NCI-H1694 (cell line): ENCODE measurements at places on chromosomes 7 and 10.

GRCh38 chr10:116756277-116756676, 13.9 kb upstream of the HSPA12A start:
- DNase-seq = no peak

- no peak for DNase-seq
Observed at GRCh38 chr10:92997620-92998019, 63.0 kb upstream of the CYP26C1 start.

DNA sequence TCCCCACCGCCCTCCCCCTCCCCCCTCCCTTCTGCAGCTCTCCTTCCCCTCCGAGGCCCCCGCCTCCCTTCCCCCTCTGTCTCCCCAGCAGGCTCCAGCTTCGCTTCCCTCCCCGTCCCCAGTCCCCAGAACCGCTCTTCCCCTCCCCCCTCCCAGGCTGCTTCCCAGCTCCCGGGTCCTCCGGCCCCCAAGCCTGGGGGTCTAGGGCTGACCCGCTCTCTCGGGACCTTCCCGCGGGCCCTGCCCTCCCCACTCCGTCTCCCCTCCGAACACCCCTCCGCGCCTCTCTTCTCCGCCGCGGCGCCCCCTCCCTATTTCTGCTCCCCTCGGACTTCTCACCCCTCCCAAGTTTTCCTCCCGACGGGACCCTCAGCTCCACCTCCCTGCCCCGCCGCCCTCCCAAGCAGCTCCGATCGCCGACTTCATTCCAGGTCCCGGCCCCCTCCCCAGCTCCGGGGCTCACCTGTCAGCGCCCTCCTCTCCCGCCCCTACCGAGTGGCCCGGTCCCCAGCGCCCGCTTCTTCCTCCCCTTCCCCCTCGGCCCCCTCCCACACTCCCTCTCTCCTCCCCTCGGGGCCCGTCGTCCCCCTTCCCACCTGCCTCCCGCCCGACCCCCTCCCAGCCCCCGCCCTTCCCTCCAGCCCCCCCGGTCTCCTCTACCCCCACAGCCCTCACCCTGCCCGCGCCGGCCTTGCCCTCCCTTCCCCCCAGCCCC, 990 bp downstream of the ZNF467 start:
- DNase-seq = no peak

GRCh38 chr7:21763818-21764217, 181.9 kb downstream of the CDCA7L start:
- no peak for DNase-seq

DNA sequence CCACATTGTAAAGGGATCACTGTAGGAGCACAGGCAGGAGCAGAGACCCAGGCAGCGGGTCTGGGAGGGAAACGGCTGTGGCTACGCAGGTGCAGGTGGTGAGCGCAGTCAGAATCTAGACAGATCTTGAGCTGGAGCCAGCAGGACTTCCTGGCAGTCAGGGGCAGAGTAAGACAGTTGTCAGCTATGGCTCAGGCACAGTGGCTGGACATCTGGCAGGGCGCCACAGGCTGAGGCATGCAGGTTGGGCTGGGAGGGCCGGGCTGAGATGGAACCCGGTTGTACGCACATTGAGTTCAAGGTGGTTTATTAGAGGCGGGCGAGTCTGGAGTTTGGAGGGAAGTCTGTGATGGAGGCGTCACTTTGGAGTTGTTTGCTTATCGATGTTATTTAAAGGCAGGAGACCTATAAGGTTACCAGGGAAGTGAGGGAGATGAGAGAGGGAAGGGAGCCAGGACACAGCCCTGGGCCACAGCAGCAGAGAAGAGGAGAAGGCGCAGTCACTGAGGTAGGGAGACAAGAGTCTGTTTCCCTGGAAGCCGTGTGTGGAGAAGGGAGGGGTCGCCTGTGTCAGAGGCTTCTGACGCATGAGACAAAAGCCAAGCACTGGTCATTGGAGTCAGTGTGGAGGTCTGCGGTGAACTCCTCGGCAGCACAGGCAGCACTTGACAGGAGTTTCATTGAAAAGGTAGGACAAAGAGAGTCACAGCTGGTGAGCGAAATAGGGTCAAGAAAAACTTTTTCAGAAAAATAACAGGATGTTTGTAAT, 73.8 kb downstream of the LANCL2 start:
- DNase-seq = no peak

DNA sequence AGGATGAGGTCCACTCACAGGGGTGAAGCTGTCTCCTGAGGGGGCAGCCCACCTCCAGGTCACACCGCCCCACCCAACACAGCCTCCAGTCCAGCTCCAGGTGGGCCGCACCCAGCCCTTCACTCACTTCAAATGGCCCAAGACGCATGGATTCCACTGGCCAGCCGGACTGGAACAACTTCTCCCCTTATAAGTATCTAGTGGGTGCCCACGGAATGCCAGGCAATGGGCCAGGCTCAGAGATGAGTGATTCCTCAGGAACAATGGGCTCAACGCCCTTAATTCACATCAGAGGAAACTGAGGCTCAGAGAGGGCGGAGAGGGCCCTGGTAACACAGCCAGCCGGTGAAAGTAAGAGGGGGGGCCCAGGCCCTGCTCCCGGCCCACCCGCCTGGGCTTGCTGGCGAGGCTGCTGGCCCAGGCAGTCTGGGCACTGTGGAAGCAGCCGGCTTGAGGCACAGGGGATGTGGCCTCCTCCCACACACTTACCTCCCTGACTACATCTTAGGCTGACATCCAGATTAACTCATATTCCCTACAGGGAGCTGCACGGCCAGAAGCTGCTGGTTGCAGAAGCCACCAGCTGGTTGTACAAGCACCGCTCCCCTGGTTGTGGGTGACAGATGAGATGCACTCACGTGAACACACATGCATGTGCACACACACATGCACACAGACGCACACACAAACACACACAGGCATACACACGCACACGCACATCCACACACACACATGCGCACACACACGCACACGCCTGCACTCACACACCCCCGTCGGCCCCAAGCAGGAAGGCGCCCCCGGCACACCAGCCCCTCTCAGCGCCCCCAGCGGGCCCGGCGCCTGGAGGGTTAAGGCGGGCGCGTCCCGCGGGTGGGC, 1.0 kb upstream of the FAM20C start:
- peak; percentile 50 for DNase-seq

DNA sequence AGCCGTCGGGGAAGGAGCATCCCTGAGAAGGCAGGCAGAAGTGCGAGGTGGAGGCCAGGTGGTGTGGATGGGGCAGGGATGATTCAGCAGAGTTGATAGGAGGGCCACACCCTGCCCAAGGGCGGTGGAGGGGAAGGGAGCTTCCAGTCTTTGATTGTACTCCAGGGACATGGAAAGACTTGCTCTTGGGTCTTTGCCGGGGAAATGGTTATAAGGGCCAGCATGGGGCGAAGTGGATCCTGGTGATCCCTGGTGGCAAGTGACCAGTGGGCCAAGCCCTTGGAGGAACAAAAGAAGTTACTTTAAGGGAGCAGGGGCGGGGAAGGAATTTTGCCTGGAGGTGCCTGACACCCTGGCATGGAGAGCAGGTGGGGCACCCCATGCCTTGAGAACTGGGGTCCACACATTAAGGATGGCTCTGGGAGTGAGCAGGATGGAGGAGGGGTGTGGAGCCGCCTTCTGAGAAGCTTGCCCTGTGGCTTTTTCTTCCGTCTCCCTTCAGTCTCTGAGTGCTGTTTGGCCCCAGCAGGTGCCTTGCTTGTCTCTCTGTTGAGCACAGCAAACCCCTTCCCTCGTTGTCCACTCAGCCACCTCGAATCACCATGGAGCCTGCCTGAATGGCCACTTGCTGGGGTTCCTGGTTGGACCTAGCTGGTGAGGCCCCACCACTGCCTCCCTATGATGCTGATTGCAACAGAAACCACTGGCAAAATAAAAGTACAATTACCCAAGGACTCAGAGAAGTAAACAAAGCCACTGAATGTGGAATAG, 83.9 kb downstream of the RAMP3 start:
- DNase-seq = no peak

- no peak for DNase-seq
Observed at GRCh38 chr7:28332046-28332445, 80.3 kb upstream of the CREB5 start.

- no peak for DNase-seq
Observed at GRCh38 chr7:139984642-139985539, 77.9 kb downstream of the PARP12 start.

GRCh38 chr7:1535701-1536454, 5.4 kb downstream of the MAFK start:
- DNase-seq = no peak

DNA sequence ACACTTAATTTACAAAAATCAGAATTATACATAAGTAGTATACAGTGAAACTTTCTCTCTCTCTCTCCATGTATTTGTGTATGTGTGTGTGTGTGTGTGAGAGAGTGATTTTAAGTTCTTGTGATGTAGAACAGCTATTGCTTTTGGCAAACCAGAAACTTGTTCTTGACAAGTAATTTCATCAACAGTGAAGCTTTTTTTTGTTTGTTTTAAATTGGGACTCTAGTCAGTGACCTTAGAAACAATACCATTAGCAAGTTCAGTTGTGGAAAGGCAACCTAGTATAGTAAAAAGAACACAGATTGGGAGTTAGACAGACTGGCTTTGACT, 319.1 kb downstream of the PTEN start:
- DNase-seq = no peak

GRCh38 chr7:40382145-40382544, 247.3 kb downstream of the SUGCT start:
- DNase-seq = no peak

GRCh38 chr10:51137756-51138529, 63.7 kb downstream of the PRKG1 start:
- DNase-seq = no peak

GRCh38 chr7:115953592-115954255, 76.8 kb downstream of the TFEC start:
- no peak for DNase-seq

DNA sequence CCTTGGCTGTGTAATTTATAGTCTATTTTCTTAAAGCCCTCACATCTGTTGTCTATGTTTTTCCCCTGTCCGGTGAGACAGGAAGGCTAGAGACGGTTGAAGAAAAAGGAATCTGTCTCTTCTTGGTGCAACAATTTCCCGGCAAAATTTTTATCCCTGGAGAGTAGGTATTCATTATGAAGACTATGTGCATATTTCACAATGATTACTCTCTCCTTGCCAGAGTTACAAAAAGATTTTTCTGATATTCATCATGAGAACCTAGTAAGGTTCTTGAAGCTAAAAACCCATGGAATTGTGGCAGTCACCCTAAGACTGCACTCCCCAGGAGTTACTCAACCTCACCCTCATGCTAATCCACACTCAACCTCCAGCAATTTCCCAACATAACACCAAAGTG, 55.0 kb upstream of the GHITM start:
- no peak for DNase-seq

- peak; percentile 11 for DNase-seq
Observed at GRCh38 chr7:85890244-85890811, 703.5 kb upstream of the SEMA3D start.

DNA sequence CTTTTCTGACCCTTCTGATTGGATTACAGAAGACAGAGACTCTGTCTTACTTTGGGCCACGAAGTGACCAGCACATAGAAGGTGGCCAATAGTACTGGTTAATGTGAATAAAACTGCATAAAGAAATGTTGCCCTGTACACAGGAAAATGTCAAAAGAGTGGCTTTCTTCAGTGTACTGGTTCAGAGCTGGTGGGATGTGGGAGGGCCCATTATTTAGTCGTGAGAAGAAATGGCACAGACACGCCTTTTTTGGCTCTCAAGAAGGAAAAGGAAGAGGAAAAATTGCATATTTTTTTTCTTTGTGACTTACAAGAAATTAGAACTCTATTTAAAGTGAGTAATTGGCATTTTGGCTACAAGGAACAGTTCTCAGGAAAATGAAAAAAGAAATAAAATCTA, 129.7 kb downstream of the DGKI start:
- DNase-seq = no peak

DNA sequence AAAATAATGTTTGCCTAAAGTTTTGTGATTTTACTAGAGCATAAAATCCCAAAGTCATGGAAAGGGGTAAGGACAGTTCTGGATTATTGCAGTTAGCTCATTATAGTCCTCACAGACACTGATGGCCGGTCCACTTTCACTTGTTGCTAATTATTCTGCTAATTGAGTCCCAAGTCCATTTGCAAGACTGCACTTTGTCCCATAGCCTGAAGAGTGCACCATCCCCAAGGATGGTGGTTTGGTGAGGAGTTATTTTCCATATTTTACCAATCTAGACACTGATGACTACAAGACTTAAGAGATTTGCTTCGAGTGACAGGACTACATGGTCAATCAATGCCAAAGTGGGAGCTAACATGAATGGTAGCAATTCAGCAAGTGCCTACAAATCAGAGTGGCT, 181.8 kb upstream of the CACNA2D1 start:
- no peak for DNase-seq
